ENCODE measurements at places on chromosomes 7 and 10. TPM values are rescaled to one million over a fixed set of nuclear protein-coding genes. Genes with fewer than 3 reads are reported as not detected.

The LDB3 gene
- total RNA-seq: 0.36 TPM

The KNDC1 gene
- 1.3 TPM for total RNA-seq

The SVIL gene
- total RNA-seq: 125 TPM

The DUS4L gene
- 10.0 TPM for total RNA-seq

The HYAL4 gene
- 3.1 TPM for total RNA-seq

The MET gene
- total RNA-seq: 35.1 TPM

The GAD2 gene
- total RNA-seq: 0.90 TPM

The TCAF2 gene
- total RNA-seq: 0.38 TPM

The UMAD1 gene
- 5.7 TPM for total RNA-seq

The GDF10 gene
- total RNA-seq: 0.74 TPM

The TMEM254 gene
- 16.6 TPM for total RNA-seq

The MYH16 gene
- not detected for total RNA-seq

The CDK14 gene
- 30.2 TPM for total RNA-seq

Data from endothelial cell (in vitro differentiated cells).